ENCODE measurements at places on chromosomes 7 and 10. TPM values are rescaled to one million over a fixed set of nuclear protein-coding genes. Genes with fewer than 3 reads are reported as not detected.

Gene GDF2
- total RNA-seq = not detected

Gene HOXA5
- total RNA-seq = not detected

Gene LGI1
- 5.8 TPM for total RNA-seq

Gene PODXL
- total RNA-seq = 444 TPM

Gene TMEM176B
- 0.31 TPM for total RNA-seq

Gene TUBAL3
- total RNA-seq = not detected

DNA sequence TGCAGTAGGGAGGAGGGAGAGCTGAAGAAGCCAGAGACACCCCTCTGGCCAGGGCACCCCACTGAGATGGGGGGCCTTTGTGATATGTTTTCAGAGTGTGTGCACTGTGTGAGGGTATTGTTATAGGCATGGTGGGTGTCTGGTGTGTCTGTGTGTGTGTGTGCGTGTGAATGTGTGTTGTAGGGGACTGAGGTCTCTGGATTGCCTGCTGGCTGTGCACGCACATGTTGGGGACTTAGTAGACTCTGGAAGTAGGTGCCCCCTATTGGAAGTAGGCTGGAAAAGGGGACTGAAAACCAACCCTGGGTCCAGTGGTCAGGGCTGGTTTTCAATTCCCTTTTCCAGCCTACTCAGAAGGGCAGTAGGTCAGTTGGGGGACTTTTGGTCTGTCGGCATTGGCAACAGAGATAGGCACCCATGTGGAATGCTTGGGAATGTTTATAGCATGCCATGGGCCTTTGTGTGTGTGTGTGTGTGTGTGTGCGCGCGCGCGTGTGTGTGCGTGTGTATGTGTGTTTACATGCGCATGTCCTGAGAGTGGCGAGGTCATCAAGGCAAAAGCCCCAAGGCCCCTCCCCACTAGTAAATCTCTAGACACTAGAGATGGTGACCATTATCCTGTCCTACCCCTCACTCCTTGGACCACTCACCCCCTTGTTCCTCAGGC, 78.8 kb downstream of the HIF1AN start:
- no peak overlapping the region for H3K27ac ChIP-seq
- H3K27me3 ChIP-seq = peaks cover 40% of the 10 kb centered on the region
- peak; percentile 55 for DNase-seq
- no peaks in the 10 kb centered on the region for H3K36me3 ChIP-seq

DNA sequence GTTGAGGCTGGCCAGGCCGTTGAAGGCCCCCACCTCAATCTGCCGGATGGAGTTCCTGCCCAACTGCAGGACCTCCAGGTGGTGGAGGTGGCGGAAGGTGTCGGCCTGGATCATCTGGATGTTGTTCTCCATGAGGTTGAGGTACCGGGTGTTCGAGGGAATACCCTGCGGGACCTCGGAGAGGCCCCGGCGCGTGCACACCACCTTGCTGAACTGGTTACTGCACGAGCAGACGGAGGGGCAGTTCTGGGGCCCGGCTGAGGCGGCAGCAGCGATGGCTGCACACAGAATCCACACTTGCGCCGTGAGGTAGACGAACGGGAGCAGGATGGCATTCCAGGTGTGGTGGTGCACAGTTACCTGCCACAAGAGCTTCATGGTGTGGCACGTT, 979 bp downstream of the LRRC4 start:
- H3K36me3 ChIP-seq = peaks cover 22% of the 10 kb centered on the region
- peak; percentile 77 for DNase-seq
- no peak overlapping the region for H3K27ac ChIP-seq
- peaks cover 27% of the 10 kb centered on the region for H3K27me3 ChIP-seq
- H3K4me3 ChIP-seq = peak overlapping the region; percentile 75

- H3K36me3 ChIP-seq = no peaks in the 10 kb centered on the region
- H3K4me1 ChIP-seq = no peaks in the 10 kb centered on the region
- no peak overlapping the region for H3K27ac ChIP-seq
- no peak for DNase-seq
- no peak overlapping the region for H3K4me3 ChIP-seq
Observed at GRCh38 chr7:4884164-4884563, 648 bp upstream of the RADIL start.

DNA sequence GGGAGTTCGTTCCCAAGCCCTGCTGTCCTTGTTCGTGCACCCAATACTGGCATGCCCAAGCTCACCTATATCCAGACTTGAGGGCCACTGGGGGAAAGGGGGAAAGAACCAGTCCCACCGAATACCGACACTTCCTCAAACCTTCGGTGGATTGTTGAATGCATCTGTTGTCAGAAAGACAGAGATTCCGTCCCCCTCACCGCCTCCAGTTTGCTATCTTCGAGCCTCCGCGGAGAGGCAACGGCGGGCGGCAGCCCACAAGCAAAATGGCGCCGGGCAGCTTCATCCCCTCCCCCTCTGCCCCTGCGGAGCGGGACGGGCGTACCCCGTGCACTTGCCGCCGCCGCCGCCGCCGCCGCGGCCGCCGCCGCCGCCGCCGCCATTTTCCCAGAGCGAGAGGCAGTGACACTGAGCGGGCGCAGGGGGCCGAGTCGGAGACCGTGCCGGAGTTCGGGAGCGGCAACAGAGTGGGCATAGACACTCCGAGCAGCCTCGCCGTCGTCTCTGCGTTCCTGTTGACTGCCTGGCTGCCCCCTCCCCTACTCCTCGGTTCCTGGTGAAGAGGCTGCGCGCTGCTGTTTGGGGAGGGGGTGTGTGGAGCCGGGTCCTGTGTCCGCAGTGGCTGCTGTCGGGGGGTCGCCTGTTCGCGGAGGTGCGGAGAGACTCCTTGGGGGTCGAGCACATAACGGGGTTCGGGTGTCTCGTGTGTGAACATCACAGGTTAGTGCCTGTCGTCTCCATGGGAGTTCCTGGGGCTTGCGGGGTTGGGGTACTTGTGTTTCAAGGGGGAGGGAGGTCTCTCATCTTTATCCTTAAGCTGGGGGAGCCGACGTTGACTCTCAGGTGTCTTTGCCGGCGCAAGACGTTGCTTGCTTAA, at the start of gene KMT2E:
KMT2E (plus strand) TSS at position 390 of the 877 bp plus-strand sequence. CDS start 26,748 bp downstream, outside the sequence.
- H3K27me3 ChIP-seq = no peaks in the 10 kb centered on the region
- no peaks in the 10 kb centered on the region for H3K4me1 ChIP-seq
- H3K36me3 ChIP-seq = peaks cover 4% of the 10 kb centered on the region
- peak within 1 kb of the TSS; percentile 99 for H3K4me3 ChIP-seq
- DNase-seq = peak; percentile 97
- peak within 1 kb of the TSS; percentile 100 for H3K27ac ChIP-seq

DNA sequence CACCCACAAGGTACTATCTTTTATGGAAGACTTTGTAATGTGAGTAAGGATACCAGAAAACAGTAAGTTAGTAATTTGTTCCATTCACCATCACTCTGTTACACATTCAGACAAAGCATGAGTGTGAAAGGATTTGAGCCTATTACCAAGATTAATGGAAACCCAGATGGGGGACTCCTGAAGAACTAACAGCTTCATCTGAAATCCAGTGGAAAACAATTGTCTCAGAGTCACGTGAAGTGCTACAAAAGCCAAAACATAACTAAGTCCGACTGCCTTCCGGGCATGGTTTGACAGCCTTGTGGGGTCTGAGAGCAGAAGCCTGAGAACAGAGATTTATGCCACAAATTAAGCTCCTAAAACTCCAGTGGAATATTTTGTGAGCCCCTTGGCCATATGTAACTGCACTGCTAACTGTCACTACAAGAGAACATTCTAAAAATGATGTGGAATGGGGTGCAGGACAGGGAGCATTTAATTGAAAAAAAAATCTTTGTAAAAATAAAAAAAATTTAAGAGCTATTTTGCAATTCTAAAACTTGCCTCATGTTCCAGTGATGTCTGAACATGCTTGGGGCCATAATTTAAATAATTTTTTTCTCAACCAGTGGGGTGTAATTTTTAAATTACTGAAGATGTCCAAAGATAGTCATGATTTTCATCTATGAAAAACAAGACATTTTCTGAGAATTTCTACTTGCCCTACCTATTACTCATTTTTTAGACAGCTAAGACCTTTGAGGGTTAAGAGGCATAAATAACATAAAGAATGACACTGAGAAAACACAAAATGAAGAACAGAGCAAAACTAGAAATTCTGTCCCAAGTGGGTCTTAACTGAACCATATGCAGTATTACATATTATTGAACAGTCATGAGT, 555.0 kb downstream of the INHBA start:
- H3K36me3 ChIP-seq = no peaks in the 10 kb centered on the region
- DNase-seq = no peak
- H3K27me3 ChIP-seq = no peaks in the 10 kb centered on the region

DNA sequence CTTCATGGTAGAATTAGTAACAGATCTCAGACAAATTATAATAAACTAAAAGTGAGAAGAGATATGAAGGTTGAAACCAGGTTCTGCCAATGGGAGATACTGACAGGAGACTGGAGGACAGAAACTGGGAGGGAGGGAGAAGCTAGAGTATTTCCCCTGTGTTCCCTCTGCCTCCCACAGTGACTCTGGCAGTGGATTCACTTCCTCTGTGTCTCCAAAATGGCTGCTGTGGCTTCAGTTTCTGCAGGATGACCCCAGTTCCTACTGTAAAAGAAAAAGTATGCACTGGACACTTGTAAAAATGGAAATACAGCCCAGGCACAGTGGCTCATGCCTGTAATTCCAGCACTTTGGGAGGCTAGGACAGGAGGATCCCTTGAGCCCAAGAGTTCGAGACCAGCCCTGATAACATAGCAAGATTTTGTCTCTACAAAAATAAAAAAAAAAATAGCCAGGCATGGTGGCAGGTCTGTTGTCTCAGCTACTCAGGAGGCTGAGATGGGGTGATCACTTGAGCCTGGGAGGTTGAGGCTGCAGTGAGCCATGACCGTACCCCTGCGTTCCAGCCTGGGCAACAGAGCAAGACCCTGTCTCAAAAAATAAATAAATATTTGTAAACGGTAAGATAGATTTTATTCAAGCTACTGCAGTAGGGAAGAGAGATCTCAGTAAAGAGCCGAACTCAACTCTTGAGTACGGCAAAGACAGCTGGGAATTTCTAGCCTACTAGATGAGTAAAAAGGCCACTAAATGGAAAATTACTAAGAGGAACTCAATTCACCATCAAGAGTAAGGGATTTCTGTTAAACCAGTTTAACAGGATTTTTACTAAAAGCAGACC, 156.6 kb upstream of the TRIM24 start:
- no peak overlapping the region for H3K4me3 ChIP-seq
- no peaks in the 10 kb centered on the region for H3K36me3 ChIP-seq
- no peak for DNase-seq
- no peaks in the 10 kb centered on the region for H3K27me3 ChIP-seq
- H3K27ac ChIP-seq = no peak overlapping the region
- H3K4me1 ChIP-seq = peaks cover 3% of the 10 kb centered on the region

DNA sequence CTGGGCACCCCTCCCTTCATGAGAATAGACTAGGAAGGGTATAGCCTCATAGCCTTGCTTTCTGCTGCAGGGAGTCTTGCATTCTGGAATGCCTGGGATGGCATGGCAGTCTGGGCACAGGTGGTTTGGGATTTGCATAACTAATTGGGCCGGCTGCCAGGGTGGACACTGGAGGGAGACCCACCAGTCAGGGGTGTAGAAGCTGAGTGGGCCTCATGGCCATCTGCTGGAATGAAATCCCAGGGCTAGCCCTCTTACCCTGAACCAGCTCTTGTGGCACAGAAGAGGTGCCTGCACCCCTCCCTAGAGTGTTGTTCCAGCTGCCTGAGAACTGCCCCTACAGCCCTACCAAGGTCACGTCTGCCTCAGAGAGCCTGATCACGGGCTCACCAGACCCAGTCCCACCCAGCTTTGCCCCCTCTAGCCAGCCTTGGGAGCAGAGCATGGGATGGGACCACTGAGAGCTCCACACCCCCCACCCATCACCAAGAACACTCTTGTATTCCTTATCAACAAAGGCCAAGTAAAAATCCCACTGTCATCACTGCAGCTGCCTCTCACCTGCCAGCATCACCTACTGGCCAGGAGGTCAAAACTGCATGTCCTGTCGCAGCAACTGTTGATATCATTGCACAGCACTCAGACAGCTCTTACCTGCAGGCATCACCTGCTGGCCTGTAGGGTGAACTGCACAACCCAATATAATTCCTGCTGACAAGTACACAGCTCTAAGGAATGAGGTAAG, 148.9 kb downstream of the ZEB1 start:
- H3K27ac ChIP-seq = no peak overlapping the region
- peaks cover 11% of the 10 kb centered on the region for H3K36me3 ChIP-seq
- H3K4me1 ChIP-seq = no peaks in the 10 kb centered on the region
- DNase-seq = peak; percentile 82
- H3K27me3 ChIP-seq = no peaks in the 10 kb centered on the region

GRCh38 chr7:140899883-140900282, 24.8 kb downstream of the BRAF start:
- no peaks in the 10 kb centered on the region for H3K27me3 ChIP-seq
- no peak overlapping the region for H3K4me3 ChIP-seq
- H3K36me3 ChIP-seq = peaks cover 4% of the 10 kb centered on the region
- peak overlapping the region; percentile 26 for H3K27ac ChIP-seq
- H3K4me1 ChIP-seq = peaks cover 5% of the 10 kb centered on the region

DNA sequence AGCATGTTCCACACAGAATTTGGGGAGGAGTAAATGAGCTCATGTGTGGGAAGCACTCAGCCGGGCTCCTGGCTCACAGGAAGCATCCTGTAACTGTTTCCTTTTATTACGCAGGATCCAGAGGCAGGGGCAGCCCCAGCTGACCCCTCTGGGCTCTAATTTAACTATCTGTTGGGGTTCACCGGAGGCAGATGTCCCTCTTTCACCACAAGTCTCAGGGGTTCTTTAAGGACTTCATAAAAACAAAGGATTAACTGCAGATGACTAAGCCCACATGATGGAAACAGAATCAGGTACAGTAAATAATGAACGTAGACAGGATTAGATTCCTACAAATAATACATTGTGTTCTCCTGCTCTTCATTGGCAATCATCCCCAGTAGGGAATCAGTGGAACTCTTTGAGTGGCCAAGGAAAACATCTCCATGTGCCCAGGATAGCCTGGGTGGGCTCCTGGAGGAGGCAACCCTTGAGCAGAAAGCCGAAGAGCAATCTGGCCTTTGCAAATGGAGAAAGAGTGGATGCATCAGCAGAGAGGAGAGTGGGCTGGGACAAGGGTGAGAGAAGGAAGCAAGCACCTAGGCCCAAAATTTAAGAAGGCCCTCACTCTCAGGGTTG, 24.6 kb downstream of the TBXAS1 start:
- no peak overlapping the region for H3K4me3 ChIP-seq
- no peaks in the 10 kb centered on the region for H3K36me3 ChIP-seq
- DNase-seq = no peak
- H3K27ac ChIP-seq = no peak overlapping the region
- H3K4me1 ChIP-seq = peaks cover 15% of the 10 kb centered on the region

DNA sequence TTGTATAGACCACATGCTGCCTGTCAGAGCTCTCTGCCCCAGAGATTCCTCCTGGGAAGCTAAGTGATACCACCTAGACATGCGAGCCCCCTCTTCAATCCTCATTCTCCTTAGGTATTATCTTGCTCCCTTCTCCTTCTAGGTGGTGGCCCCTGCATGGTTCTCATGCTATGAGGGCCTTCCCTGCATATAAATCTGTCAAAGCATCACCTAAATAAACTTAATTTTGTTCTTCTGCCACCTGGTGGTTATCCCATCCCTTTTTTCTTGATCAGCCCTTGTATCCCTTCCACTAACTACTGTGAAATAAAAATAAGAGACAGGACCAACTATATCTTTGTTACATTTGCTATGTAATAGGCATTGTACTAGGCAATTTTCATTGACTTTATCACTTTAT, 242.1 kb downstream of the CDC14C start:
- H3K27me3 ChIP-seq = no peaks in the 10 kb centered on the region
- H3K4me1 ChIP-seq = no peaks in the 10 kb centered on the region
- H3K36me3 ChIP-seq = no peaks in the 10 kb centered on the region
- DNase-seq = peak; percentile 56
- no peak overlapping the region for H3K4me3 ChIP-seq
- no peak overlapping the region for H3K27ac ChIP-seq

GRCh38 chr10:33638891-33639290, 304.4 kb upstream of the NRP1 start:
- no peaks in the 10 kb centered on the region for H3K36me3 ChIP-seq
- no peaks in the 10 kb centered on the region for H3K4me1 ChIP-seq
- H3K27me3 ChIP-seq = no peaks in the 10 kb centered on the region
- no peak overlapping the region for H3K27ac ChIP-seq
- H3K4me3 ChIP-seq = no peak overlapping the region
- DNase-seq = no peak

All from endodermal cell (in vitro differentiated cells).